ENCODE measurements at places on chromosomes 2 and 18.

GRCh38 chr2:6008186-6008585 lies 316.0 kb downstream of the SOX11 start:
- DNase-seq = no peak

DNA sequence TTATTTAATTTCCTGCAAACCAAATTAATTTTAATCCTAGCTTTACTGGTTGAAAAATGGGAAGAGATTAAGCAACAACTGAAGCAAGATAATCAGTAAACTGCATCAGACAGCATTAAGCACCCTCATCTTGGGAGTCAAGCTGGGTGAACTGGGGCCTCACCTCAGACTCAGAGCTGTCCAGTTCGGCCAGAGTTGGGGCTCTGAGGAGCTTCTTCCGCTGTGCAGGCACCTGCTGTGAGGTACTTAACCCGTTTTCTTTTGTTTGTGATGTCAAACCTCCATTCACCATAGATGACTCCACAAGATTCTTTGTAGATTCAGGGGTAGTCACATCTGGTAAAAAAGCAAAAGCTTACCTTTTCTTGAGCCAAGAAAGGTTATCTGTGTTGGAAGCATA lies 71.8 kb downstream of the PRELID3A start:
- no peak for DNase-seq

DNA sequence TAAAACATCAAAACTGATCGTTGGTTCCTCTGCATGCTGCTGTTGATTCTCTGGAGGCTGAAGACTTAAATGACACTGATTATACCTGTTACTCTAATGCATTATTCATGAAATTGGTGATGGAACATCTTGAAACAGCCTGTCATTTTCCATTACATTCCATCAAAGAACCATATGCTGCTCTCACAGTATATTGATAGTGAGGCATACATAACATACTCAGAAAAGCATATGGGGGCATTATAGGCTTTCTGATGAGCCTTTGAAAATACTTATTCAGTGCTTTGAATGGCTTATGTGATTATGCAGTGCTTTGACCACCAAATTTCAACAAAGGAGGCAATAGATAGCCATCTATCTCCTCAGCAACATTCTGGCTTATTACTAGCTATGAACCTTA lies 392.1 kb downstream of the CDH19 start:
- DNase-seq = no peak

GRCh38 chr2:56313500-56313921 lies 129.7 kb downstream of the CCDC85A start:
- no peak for DNase-seq

GRCh38 chr2:133713049-133713580 lies 144.9 kb upstream of the NCKAP5 start:
- no peak for DNase-seq

- DNase-seq = no peak
These were observed 100.4 kb downstream of the GPD2 start for GRCh38 chr2:156536534-156536933.

- no peak for DNase-seq
These were observed 20.9 kb downstream of the THNSL2 start for GRCh38 chr2:88190808-88191721.

DNA sequence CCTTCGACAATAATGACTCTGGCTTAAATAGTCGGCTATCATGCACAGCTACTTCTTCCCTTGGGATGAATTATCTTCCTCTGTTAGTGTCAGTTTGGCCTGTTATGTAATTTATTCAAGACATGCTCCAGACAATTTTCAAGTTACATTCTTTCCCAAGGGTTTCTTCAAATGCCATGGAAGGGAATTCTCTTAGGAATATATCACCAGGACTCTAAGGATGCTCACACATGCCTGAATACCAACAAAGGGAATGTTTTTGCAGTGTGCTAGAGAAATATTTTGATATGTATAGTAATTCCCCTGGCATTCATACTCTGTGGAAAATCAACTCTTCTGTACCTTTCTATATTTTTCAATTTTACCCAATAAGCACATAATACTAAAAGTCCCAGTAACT lies 286.0 kb upstream of the KYNU start:
- DNase-seq = no peak

GRCh38 chr2:168185583-168186274 lies 61.7 kb downstream of the STK39 start:
- no peak for DNase-seq

DNA sequence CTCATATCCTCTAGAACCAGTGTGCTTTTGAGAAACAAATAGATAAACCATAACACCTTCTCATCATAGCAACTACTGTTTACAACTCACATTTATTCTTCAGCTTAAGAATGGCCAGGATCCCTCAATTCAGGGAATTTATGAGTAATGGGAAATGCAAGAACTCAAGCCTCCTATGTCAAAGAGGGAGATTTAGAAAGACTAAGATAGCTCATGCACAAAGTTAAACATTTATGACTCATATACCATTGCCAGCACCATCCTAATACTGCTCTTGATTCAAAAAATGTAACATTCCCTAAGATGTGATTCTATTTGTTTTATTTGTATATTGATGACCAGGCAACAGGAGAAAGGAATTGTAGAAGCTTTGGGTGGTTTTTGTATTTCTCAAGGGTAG lies 172.8 kb downstream of the CYP26B1 start:
- DNase-seq = no peak

- no peak for DNase-seq
These were observed 849 bp upstream of the VRK2 start for GRCh38 chr2:58045580-58046334.

All from activated T-cell treated with anti-CD3 and anti-CD28 coated beads for 48 hours (primary cell).